AG04449 (cell line): ENCODE measurements at places on chromosomes 7 and 10.

DNA sequence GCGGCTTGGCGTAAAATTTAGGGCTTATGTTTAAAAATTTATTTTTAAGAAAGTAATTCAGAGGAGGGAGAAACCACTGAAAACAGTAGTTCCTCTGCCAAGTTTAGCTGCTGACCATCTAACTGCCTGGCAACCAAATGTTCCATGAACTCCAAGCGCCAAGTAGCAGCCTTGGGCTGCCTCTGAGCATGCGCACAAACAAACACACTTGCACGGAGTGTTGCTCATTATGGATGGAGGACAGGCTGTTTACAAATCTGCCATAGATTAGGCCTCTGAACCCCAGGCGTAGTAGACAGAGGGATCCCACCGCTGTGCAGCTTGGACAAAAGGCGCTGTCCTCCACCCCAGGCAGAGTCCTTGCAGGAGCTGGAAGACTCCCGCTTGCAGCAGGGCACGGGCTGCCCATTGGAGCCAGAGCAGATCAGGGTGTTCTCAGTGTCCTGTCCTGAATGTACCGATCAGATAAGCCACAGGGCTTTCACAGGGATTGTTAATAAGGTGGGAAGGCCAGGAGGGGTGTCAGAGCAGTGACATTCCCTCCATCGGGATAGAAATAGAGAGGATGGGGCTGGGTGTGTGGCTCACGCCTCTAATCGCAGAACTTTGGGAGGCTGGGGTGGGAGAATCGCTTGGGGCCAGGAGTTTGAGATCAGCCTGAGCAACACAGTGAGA lies 47.7 kb upstream of the LYZL1 start:
- no peak for DNase-seq

DNA sequence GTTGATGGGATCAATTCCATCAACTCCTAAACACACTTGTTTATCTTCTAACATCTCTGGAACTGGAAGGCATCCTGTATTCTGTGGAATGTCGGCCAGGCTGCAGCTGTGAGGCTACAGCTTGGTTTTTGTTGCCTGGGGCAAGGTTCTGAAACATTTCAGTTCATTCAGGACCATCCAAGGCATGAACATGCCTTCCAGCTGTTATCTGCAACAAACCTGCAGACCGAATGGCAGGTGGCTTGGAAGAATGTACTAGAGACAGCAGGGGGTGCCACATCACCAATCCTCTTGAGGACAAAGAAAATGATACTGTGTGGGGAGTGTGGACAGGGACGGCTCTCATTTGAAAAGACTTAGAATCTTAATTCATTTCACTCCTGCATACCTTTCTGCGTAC lies 12.4 kb downstream of the PAPOLB start:
- no peak for DNase-seq

- DNase-seq, result no peak
Observed at GRCh38 chr10:86105640-86106039, 261.0 kb downstream of the GRID1 start.

GRCh38 chr10:132829403-132829802 lies 43.5 kb upstream of the NKX6-2 start:
- no peak for DNase-seq

DNA sequence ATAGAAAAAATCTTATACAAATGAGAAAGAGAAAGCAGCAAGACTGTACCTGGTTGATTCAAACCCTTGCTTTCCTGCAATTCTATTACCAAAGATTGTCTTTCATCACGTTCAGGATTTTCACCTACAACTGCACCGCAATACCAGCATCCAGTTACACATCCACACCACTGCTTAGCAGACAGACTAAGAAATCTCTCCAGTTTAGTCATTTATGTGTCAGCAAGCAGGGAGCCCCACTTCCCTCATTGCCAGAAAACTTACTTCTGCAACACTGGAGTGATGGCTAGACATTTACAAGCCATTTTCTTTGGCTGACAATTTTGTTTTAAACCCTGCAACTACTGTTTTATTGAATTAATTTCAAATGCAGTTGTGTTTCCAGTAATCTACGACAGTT lies 359.6 kb upstream of the MEOX2 start:
- DNase-seq, result no peak

DNA sequence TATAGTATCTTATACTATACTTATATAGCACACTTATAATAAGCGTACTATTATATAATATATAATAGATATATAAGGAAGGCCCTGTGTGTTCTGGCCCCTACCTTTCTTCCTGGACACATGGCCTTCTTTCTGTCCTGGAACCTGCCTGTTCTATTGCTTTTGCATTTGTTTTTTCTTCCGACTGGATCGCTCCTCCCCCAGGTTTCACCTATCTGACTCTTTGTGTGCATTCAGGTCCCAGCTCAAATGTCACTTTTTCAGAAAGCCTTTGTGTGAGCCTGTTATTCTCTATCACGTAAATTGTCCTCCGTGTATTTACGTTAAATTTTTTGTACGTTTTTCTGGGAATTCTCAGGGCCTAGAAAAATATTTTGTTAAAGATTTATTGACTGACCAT lies 2.9 kb upstream of the TRIM8 start:
- no peak for DNase-seq

DNA sequence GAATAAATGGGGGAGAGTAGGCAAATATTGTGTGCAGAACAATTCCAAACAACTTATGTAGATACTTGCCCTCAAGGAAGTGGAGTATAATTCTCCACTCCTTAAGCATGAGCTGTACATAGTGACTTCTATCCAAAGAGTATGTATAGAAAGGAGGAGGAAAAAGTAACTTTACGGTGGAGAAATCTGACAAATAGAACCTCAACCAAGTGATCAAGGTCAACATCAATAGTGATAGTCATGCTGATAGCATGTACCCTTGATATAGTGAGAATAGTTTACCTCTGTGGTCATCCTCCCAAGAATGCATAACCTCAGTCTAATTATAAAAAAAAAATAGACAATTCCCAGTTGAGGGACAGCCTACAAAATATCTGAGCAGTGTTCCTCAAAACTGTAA lies 89.1 kb upstream of the NANOS1 start:
- no peak for DNase-seq

- no peak for DNase-seq
Observed at GRCh38 chr7:140593672-140593982, 47.0 kb downstream of the DENND2A start.

DNA sequence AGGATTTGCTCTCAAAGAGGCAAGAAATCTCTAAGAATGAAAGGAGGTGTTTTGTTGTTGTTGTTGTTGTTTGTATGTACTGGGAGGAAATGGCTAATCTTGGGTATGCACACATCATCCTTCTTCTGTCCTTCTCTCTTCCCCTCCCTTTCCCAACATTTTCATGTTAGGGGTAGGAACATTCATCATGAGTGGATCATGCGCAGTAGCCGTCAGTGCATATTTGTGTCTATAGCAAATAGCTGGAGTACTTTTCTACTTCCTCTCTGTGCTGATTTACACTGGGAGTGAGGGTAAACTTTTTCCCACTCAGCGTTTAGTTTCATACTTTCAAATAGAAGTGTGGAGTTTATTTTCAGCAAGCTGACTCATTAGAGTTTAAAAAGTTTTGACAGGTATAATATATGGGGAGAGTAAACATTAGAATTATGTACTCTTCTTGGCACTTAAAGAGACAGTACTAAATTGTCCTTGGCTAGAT lies 80.5 kb upstream of the PRKG1 start:
- peak; percentile 81 for DNase-seq

DNA sequence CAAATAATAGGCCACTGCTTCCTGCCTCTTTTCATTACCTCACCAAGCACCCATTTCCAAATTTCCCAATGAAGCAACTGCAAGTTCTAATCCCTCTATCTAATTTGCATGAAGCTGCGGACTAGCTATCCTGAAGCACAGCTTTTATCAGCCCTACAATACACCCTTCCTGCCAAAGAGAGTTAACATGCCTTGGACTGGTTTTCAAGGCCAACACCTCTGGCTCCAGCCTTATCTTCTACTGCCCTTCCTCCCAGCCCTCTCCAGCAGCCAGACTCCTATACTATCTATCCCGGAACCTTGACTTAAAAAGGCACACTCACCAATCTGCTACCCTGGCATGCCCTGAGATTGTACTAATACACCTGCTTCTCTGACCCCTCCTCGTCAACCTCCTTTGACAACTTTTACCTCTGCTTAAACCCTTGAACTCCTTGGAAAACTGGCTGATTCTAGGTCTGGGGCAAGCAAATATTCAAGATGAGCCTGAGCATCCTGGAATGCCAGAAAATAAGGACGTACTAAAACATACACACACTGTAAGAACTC lies 73.4 kb downstream of the SGMS1 start:
- DNase-seq, result no peak

GRCh38 chr7:55055479-55055878 lies 36.7 kb downstream of the EGFR start:
- DNase-seq, result no peak

GRCh38 chr7:50805447-50806125 lies 22.9 kb upstream of the GRB10 start:
- DNase-seq, result no peak

- no peak for DNase-seq
Observed at GRCh38 chr7:18426564-18427226, 68.9 kb upstream of the HDAC9 start.

DNA sequence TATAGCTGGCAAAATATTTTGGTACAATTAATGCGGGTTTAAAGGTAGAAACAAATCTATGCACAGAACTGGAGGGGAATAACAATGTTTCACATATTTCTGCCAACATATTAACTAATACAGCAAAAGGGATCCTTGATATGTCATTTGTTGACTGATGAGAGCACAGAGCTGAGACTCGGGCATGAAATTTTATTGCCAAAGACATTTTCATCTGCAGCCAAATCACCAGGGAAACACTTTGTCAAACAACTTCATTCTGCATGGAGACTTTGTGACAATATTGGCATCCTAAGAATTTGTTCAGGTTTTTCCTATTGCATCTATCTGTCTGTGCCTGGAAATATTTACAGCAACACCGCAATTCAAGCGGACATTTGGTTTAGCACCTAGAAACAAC lies 117.8 kb upstream of the C1QL3 start:
- DNase-seq, result no peak

- DNase-seq, result no peak
Observed at GRCh38 chr10:5477948-5478693, 21.2 kb downstream of the CALML5 start.

- peak; percentile 73 for DNase-seq
Observed at GRCh38 chr7:154928136-154929005, 74.6 kb downstream of the PAXIP1 start.

GRCh38 chr10:112131346-112131745 lies 52.2 kb downstream of the GPAM start:
- DNase-seq, result no peak

GRCh38 chr7:98066934-98067507 lies 39.6 kb upstream of the LMTK2 start:
- no peak for DNase-seq

DNA sequence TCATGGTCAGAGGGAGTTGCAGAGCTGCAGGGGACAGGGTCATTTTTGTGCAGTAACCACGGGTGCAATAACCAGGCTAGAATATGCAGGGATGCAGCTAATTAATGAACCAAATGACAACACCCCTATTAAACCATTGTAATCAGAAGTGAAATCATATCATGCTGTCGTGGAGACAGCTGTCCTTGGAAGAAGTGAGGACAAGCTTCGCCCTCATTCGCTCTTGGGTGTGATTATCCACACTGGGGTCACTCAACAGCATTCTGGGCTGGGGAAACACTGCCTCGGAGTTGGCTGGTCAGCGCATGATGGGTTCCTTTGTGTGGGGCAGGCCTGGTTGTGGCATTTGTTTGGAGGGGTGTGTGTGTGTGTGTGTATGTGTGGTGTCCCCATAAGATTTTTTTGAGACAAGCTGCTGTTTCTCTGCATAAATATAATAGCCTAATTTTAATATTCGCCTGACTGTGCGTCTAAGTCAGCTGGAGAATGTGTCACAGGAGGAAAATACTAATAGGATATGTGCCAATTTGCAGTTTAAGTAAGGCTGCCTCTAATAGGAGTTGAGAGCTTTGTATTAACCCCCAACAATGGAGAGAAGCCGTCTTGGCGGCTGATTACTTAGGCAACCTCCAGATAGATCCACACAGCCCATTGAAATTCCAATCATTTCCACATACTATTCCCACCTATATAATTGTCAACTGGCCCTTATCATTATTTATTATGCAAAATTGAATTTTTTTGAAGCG lies 149.4 kb downstream of the DNAJB6 start:
- no peak for DNase-seq

GRCh38 chr10:26448706-26449435 lies 10.7 kb downstream of the APBB1IP start:
- DNase-seq, result no peak

- DNase-seq, result no peak
Observed at GRCh38 chr7:74252893-74253292, 1.3 kb downstream of the RFC2 start.

- no peak for DNase-seq
Observed at GRCh38 chr7:130988443-130988842, 254.4 kb upstream of the KLF14 start.

DNA sequence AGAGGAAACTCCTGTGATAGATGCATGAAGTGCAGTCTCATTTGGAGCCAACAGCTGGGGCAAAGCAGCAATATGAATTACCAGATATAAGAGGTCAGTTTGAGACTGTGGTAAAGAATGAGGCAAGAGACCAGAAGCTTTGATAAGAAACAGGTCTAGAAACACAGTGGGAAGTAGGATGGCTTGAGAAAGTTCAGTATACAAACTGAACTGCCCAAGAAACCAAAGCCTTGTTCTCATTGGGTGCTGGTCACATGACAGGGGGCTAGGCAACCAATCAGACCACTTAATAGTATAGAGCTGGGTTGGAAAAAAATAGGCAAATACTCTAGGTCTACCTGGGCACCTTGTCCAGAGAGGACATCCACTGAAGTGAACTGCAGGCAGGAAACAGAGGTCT lies 46.2 kb upstream of the PLCE1 start:
- DNase-seq, result no peak

- DNase-seq, result no peak
Observed at GRCh38 chr7:156236936-156237599, 403.5 kb upstream of the RNF32 start.

GRCh38 chr10:124545351-124546054 lies 83.9 kb downstream of the LHPP start:
- no peak for DNase-seq

- no peak for DNase-seq
Observed at GRCh38 chr10:9238041-9238440, 1183.6 kb downstream of the GATA3 start.
